ENCODE measurements at places on chromosomes 7 and 10.

GRCh38 chr10:126611303-126611702, 59.2 kb downstream of the C10orf90 start:
- DNase-seq: no peak

DNA sequence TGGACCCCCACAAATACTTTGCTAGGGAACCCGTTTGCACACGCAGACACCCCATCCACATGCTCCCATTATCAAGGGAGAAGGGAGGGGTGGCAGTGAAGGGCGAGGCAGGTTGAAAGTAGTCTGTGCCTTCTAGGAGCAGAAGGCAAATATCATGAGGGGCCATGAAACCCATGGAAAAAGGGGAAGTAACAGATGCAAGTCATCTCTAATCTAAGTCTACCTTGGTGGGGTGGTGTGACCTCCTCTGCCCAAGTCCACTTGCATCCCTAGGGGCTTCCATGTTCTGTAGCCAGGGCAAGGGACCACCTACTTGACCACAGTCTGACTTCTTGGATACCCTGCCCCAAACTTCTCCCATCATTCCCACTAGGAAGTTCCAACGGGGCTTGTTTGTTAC, 5.5 kb downstream of the GIMAP6 start:
- no peak for DNase-seq

DNA sequence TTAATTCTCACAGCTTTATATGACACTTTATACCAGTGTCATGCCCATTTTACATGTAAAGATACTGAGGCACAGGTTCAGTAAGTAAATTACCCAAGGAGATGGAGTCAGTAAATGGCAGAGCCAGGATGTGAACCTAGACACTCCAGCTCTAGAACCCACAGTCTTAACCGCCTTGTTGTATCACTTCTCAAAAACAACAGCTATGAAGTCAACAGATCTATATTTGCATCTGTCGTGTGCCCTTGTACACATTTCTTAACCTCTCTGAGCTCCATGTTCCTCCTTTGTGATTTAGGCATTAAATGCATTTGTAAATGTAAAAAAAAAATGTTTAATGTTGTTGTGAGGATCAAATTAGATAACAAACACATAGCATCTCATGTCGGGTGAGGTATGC, 716.2 kb downstream of the SUGCT start:
- DNase-seq: no peak

DNA sequence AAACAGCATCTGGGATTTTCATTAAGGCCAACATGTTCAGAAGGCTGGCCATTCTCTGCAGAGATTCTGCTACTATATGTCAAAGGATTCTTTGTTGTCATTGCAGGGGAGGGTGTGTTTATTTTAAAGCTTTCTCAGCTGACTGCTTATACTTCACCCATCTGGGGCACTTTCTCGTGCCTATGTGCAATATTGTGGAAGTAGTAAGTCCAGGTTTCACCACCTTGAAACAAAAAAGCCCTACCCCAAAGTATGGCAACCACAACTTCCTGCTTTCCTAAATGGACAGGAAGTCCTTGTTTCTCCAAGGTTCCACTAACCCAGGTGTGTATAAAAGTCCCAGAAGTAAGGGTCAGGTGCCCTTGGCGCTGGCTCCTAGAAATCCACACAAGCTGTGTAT, 58.7 kb upstream of the COL1A2 start:
- no peak for DNase-seq

- no peak for DNase-seq
Observed at GRCh38 chr10:35789996-35790395, 147.9 kb upstream of the FZD8 start.

GRCh38 chr10:27663621-27664020, 82.0 kb downstream of the MKX start:
- no peak for DNase-seq

DNA sequence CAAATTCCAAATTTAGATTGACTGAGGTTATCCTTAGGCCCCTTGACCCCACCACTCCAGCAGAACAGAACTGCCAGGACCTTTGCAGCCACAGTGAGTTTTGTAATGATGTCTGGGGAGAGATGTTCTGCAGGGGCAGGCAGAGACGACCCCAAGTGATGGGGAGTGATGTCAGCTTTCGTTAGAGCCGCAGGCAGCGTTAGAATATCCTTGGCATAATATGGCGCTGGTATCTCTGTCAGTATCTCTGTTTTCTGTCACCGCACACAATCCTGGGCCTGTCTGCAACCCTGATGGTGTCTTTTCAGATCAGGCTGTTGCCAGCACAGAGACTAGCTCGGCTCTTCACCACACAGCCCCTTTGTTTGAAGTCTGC, 1083.6 kb downstream of the KCNMA1 start:
- DNase-seq: no peak

- DNase-seq: no peak
Observed at GRCh38 chr7:123522066-123522465, 12.3 kb downstream of the IQUB start.

- no peak for DNase-seq
Observed at GRCh38 chr7:117844678-117845077, 28.6 kb downstream of the CTTNBP2 start.

- no peak for DNase-seq
Observed at GRCh38 chr10:17432723-17433122, 21.7 kb downstream of the ST8SIA6 start.

- no peak for DNase-seq
Observed at GRCh38 chr7:4460597-4460996, 221.5 kb upstream of the FOXK1 start.

DNA sequence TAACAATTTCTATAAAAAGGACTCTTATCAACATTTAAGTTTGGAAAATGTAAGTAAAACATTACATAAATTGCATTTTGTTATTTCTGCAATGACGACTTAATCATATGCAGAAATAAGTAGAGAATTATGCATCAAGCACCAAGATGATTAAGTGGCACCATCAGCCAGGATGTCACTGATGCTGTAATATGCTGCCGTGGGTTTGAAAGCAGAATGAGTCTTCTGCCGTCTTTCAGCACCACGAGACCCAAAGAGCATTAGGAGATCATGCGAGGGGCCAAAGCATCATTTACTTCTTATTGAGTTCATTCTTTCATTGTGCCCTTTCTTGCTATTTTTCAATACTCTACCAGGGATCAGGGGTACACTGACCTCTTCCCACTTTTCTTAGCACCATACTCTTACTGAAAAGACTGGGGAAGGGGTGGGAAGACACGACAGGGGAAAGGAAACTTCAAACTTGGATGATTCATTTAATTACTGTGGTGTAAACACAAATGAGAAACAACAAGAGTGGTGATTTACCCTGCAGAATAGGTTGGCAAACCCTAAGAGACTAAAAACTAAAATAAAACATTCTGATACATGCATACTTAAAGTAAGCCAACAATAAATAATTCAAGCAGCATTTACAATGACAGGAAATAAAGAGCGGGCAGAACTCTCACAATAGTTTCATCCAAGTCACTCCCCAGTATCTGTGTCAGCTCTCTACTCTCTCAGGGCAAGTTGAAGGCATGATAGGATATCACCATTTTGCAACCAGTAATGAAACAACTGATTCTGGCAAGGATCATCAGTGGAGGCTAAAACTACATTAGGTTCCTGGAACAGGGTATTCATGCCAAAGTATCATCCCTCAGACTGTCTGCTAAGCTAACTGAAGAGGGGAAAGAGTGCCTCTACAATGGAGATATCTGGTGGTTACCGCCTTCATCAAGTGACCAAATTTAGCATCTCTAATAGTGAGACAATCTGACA, 70.8 kb downstream of the CUL2 start:
- no peak for DNase-seq
